ENCODE measurements at places on chromosomes 1 and 21.

DNA sequence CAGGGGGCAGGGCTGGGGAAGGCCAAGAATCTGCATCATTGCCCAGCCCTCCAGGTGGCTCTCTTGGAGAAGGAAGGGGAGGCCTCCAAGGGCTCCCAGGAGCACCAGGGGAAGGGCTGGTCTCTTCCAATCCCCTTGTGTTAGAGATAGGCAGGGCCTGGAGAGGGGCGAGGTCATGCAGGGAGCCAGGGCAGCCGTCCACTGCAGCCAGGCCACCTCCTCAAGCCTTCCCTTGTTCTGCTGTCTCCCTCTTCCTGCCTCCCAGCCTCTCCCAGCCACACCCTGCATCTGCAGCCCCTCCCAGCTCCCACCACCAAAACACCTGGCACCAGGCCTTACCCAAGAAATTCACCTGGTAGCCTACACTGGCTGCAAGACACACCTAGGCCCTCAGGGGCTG lies 105.3 kb upstream of the IFFO2 start:
- DNase-seq, result no peak

DNA sequence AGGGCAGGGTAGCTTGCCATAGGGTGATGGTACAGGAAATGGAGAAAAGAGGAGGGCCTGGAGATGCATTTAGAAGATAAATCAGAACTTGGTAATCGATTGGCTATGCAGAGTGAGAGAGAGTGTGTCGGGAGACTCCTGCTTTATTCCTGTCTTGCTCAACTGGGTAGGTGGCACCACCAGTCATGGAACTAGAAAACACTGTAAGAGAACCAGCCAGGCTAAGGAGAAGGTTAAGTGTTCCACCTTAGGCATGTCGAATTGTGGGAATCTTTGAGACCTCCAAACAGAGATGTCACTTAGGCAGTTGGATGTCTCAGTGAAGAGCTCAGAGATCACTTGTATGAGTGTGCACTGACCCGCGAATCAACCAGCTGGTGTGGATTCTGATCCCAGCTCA lies 28.7 kb upstream of the RD3 start:
- DNase-seq, result no peak

DNA sequence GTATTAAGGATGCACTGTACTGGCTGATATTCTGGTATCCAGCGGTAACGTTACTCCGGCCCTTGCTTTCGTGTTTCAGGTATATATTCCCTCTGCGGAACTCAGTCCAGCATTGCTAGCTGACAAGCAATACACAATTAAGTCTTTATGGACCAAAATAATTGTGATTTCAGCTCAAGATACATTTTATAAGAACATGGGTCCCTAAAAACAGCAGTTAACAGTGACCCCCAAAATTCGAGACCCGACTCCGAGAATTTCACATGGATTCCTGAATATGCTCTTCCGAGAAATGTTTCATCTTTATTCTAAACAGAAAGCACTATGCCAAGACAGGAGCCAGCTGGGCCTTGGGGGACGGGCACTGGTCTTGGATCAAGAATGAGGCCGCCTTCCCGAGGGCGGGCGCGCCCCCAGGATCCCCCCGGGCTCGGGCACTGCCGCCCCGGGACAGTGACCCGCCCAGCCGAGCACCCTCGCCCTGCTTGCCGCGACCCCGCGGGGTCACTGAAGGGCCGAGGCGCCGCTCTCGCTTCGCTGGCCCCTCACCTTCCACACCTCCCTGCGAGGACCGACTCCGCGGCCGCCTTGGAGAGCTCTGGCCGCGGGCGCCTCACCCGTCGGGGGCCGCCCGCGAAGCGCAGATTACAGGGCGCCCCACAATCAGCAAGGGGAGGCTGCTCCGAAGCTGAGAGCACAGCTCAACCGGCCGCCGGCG lies 610 bp downstream of the SCYL3 start:
- DNase-seq, result no peak

DNA sequence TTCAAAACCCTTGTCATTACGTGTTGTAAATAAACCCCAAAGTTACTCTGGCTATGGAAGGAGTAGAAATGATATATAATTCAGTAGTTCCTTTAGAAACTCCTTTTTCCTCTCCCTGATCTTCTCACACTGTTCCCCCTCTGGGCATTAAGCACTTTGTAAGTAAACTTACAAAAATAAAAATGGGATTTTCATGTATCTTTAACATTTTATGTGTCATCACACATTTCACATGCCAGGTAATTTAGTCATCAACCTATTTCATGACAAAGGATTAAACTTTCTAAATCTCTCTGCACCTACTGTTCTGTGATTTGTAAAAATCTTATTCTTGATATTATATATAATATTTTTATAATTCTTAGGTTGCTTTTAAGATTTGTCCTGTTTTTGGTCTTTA lies 176.9 kb downstream of the NEK7 start:
- DNase-seq, result no peak

- DNase-seq, result no peak
These were observed 138.5 kb upstream of the SGIP1 start for GRCh38 chr1:66395202-66396061.

- DNase-seq, result no peak
These were observed 21.6 kb downstream of the ENO1 start for GRCh38 chr1:8856689-8857412.

DNA sequence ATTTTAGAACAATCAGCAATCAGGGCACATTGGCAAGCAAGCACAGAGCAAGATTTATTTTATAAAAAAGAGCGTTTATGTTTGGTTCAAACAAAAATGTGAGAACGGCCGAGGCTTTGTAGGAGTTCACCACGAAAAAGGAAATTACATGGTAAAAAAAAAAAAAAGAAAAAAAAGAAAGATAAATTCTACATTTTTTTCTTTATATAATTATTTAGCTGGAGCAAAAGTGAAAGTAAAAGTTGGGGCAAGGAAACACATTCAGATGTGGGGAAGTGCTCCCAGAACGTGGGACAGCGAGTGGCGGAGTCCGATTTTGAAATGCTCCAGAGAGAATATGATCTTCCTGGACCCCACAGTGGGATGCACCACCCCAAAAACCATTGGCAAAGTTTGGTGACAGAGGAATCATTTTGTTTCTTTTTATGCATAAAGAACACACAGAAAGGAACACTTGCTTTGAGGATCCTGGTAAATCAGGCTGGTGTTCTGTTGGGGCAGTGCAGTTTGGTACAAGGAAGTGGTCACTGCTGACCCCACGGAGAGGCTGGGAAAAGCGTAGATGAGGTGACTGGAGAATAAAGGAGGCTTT lies 16.3 kb upstream of the ATP5PO start:
- no peak for DNase-seq

DNA sequence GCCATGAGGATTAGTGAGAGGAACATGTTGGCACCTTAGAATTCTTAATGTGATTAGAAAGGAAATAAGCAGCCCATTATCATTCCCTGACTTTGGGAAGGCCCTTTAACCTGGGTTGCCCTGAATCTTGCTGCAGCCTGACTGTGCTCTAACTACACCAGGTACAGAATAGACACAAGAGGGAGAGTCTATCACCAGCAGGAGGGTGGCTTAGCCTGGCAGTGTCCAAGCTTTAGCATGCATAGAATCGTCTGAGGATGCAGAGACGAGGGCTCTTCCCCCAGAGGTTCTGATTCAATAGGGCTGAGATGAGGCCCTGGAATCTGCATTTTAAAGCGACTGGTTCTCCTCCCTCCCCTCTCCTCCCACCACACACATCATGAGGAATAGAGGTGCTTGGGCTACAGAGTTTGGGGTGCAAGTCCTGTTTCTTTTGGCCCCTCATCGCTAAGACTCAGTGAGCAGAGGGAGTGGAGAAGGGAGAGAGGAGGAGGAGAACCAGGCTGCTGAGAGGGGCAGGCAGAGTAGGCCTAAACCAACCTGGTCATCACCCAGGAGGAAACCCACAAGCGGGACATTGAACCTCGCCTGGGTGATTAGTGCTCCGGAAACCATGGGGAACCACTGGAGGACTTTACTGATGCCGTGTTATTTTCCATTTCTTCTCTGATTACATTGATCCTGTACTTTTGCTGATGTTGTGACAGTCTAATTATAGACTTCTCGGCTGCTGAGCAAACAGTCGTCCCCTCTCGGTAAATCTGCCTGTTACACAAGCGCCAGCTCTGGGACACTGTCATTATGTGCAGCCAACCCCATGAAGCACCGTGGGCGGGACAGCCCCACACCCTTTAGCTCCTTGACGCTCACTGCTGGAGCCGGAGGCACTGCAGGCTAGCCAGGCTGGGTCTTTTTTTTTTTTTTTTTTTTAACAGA lies 6.3 kb upstream of the TENT5C start:
- no peak for DNase-seq

- DNase-seq, result no peak
These were observed at the start of gene SERTAD4 for GRCh38 chr1:210232511-210233215. SERTAD4 (plus strand) TSS chr1:210232796; CDS start chr1:210237961, 5,165 bp downstream.

DNA sequence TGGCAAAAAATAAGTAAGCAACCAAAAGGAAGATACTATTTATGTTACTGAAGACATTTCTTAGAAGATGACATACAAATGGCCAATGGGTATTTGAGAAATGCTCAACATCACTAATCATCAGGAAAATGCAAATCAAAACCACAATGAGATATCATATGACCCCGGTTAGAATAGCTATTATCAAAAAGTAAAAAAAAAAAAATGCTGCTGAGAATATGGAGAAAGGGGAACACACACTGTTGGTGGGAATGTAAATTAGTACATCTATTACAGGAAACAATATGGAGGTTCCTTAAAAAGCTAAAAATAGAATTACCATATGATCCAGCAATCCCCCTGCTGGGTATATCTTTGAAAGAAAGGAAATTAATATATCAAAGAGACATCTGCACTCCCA lies 34.3 kb upstream of the CREG1 start:
- DNase-seq, result no peak

- DNase-seq, result no peak
These were observed 119.8 kb upstream of the PTGFR start for GRCh38 chr1:78370779-78371482.

DNA sequence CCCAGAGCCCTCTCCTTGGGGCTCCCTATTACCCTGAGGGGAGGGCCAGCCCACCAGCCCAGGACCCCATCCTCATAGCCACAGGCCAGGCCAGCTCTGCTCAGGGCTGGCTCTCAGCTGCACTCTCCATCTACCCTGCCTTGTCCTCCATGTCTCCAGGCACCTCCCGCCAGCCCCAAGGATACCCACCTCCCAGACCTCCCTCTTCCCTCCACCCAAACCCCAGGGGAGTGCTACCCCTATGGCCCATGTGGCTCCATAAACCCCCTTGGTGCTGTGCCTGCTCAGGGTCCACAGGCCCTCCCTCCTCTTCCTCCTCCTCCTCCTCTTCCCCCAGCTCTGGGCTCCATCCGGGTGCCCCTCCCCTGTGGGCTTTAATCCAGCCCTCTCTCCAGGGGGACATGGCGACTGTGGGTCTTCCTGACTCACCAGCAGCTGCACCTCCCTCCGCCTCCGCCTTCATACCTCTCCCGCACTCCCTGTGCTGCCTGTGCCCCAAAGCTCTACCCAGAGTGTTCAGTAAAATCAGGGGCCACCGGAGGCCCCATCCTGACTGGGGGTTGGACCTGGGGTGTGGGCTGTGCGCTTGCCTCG lies 9.1 kb downstream of the YBEY start:
- no peak for DNase-seq

DNA sequence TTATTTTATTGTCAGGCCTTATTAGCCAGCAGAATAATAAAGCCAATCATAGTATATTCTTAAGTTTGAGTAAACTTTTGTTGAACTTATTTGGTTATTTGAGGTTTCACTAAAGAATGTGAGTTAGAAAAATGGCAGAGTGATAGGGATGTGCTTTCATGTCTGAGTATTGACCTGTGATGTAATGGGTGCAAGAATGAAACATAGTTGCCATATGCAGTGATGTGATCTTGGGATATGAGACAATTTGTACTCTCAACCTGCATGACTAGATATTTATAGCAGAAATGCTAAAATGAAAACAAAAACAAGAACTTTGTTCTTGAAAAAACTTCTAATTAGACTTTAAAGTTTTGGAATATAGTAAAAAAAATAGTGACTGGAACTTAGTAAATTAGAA lies 97.9 kb downstream of the DISP1 start:
- no peak for DNase-seq

GRCh38 chr1:86567878-86568277 lies 21.0 kb downstream of the CLCA4 start:
- DNase-seq, result no peak

DNA sequence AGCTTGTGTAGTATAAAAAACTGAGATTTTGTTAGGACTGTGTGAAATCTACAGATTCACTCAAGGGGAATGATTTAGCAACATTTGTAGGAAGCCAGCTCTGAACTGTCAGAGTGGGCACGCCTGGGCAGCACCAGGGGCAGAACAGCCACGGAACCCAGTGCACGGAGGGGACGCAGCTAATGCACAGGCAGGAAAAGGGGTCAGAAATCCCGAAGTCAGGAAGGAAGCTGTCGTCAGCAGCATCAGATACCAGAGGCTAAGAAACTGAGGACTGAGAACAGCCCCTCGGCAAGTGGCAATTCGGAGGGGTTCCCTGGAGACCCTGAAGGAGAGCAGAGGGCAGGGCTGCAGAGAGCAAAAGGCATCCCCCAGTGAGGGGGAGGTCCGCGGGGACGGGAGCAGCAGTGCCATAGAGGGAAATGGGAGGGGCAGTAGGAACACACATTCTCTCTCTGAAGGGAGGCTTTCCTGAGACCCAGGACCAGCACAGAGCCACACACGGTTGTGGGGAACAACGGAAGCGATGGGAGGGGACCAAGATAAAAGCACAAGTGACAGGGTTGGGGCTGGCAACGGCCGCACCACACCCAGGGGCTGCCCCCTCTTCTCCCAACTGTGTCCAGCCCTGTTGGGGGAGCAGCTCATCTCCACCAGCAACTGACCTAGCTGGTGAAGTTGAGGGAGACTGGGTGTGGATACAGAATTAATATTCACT lies 12.7 kb downstream of the UBE2J2 start:
- no peak for DNase-seq

DNA sequence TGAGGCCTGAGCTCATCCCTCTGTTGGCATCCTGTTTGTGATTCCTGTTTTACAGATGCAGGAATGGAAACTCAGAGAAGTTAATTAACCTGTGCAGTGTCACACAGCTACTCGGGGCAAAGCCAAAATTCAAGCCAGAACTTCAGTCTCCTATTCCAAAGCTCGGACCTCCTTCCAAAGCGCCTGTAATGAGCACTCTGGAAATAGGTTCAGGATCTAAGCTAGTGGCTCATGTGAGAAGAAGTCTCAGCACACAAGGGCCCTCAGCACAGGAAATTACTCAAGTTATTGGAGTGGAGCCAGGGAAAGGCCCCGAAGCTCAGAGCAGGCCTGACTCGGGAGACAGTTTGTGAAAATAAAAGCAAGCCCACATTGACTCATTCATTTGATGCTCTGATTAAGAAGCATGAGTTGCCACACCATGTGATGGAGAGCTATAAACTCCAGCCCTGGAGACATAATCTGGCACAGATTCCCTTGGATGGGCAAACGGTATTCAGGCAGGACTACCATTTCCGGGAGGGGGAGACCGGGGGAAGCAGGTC lies 50.6 kb upstream of the LYST start:
- DNase-seq, result peak; percentile 91

GRCh38 chr1:230702934-230703678 lies 10.8 kb downstream of the AGT start:
- no peak for DNase-seq

- DNase-seq, result no peak
These were observed 43.8 kb downstream of the CD53 start for GRCh38 chr1:110916669-110917306.

GRCh38 chr1:215005656-215006345 lies 76.7 kb upstream of the KCNK2 start:
- DNase-seq, result no peak

- no peak for DNase-seq
These were observed 8.2 kb upstream of the CDK11A start for GRCh38 chr1:1732381-1732780.

GRCh38 chr1:212686591-212686990 lies 13.0 kb downstream of the BATF3 start:
- DNase-seq, result no peak

GRCh38 chr21:32007456-32007855 lies 134.6 kb downstream of the HUNK start:
- DNase-seq, result no peak

Data from RWPE2 (cell line).